ENCODE measurements at places on chromosomes 3 and 15.

GRCh38 chr15:64182859-64183370 lies 20.1 kb upstream of the PPIB start:
- DNase-seq: no peak

DNA sequence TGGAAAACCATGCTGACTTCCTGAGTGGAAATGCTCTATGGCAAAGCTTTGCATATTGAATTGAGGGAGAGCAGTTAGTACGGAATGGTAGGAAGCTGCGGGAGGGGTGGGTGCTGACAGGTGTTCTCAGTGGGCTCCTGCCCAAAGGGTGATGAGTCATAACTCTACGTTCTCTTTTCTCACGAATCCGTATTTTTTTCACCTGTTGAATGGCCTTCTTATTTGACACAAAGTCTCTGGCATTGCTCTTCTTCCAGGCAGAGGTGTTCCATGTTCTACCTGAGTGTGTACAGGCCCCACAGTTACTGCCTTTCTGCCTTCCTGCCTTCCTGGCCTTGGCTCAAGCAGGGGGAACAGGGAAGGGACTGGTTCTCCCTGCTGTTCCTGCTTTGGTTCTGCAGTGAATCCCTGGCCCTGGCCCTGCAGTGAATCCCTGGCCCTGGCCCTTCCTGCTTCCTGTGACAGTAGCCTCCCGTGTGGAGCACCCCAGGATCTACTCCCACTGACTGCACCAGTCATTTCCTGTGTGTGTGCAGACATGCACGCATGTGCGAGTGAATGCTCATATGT lies 31.9 kb downstream of the TRAK1 start:
- no peak for DNase-seq

DNA sequence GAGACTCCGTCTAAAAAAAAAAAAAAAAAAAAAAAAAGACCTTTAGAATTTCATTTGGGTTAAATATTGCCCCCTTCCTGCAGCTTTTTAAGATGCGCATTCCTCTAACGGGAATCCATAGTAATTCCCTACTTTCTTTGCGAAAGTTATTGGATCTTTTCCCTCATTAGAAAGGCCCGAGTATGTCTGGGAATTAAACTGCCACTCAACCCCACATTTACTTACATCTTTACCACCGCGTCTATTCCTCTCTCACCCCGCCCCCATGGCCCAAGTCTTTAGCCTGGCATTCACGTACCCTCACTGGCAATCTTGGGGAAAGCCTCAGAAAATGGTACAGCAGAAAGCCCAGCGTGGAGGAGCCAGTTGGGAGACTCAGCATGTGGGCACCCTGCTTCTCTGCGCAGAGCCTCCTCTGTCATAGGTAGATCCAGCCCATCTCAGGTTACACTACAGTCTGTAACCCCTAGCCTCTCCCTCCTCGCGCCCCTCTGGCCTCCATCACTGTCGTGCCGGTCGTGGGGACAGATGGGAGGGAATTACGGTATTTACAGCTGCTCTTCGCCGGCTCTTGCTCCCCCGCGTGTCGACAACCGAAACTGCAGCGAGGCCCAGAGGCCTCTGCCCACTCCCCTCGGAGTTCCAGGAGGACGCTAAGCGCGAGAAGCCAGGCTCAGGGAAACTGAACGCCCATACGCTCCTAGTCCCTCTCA lies 6.4 kb upstream of the ANKDD1A start:
- no peak for DNase-seq

GRCh38 chr3:42262525-42262924 lies 3.5 kb downstream of the CCK start:
- peak; percentile 41 for DNase-seq

GRCh38 chr3:120021523-120021922 lies 72.7 kb downstream of the GSK3B start:
- no peak for DNase-seq

- no peak for DNase-seq
Observed at GRCh38 chr3:81580355-81580754, 181.1 kb downstream of the GBE1 start.

- DNase-seq: no peak
Observed at GRCh38 chr3:12972781-12973702, 100.2 kb downstream of the IQSEC1 start.

- no peak for DNase-seq
Observed at GRCh38 chr3:133995264-133995663, 34.5 kb downstream of the SLCO2A1 start.

DNA sequence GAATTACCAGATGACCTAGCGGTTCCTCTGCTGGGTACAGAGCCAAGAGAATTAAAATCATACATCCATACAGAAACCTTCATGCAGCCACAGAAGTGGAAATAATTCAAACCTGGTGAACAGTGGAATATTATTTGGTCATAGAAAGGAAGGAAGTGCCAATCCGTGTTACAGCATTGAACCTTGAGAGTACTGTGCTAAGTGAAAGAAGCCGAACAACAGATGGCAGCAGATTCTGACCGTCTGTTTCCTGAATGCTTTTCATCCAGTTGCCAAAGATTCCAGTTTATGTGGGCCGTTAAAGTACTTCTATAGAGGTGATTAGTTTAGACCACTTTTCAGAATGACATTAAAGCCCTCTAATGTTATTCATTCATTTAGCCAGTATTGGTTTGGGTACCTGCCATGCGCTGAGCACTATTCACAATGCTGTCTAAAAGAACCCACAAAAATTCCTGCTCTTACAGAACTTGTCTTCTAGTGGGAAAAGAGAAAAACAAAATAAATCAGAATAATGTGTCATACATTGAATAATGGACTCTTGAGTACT lies 45.8 kb upstream of the SENP5 start:
- DNase-seq: no peak

GRCh38 chr3:23959135-23959900 lies 14.2 kb downstream of the NR1D2 start:
- peak; percentile 89 for DNase-seq

DNA sequence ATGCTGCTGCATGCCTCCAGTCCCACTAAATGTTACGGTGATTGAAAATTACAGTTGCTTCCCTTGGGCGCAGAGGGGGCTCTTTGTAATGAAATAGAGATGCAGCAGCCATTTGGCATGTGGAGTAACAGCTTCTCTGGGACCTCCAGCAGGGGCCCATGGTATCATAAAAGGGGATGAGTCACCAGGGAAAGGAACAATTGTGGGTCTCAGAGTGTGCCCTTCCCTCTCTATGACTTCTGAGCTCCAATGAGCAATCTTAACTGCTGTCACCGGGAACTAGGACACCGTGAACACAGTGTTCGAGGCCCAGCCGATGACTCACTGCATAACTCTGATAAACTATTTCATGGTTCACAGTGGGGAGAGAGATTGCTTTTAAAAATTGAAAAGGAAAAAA lies 164.8 kb upstream of the NUDT16 start:
- DNase-seq: peak; percentile 63

- DNase-seq: no peak
Observed at GRCh38 chr3:172232579-172233212, 193.3 kb downstream of the FNDC3B start.

DNA sequence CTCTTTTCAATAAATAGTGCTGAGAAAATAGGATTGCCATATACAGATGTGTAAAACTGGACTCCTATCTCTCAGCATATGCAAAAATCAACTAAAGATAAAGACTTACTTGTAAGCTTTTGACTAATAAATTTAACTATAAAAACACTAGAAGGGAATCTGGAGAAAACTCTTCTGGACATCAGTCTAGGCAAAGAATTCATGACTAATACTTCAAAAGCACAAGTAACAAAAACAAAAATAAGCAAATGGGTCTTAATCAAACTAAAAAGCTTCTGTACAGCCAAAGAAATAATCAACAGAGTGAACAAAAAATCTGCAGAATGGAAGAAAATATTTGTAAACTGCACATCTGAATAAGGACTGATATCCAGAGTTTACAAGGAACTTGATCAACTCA lies 1122.2 kb downstream of the TBL1XR1 start:
- no peak for DNase-seq

GRCh38 chr3:169984292-169984691 lies 17.7 kb downstream of the SEC62 start:
- no peak for DNase-seq

GRCh38 chr15:71649894-71650293 lies 160.5 kb upstream of the NR2E3 start:
- DNase-seq: no peak

DNA sequence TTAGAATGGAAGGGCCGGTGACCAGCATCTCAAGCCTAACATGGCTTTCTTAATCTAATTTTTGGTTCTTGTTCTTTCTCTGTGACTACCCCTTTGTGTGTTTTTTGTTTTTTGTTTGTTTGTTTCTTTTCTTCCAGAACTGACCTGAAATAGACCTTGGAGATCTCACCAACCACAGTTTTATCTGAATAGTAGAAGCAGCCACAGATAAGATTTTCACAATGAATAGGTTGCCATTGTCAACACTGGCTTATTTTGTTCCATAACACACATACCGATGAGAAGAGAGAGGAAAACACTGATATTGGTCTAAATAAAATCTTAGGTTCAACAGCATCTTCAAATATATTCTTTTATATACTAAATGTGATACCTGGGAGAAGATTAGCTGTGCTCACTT lies 11.5 kb downstream of the ILDR1 start:
- no peak for DNase-seq

GRCh38 chr15:97461226-97461625 lies 499.3 kb upstream of the ARRDC4 start:
- DNase-seq: no peak

Measured in SW 1271 (cell line).